ENCODE measurements at places on chromosomes 13 and 19. TPM values are rescaled to one million over a fixed set of nuclear protein-coding genes. Genes with fewer than 3 reads are reported as not detected.

DNA sequence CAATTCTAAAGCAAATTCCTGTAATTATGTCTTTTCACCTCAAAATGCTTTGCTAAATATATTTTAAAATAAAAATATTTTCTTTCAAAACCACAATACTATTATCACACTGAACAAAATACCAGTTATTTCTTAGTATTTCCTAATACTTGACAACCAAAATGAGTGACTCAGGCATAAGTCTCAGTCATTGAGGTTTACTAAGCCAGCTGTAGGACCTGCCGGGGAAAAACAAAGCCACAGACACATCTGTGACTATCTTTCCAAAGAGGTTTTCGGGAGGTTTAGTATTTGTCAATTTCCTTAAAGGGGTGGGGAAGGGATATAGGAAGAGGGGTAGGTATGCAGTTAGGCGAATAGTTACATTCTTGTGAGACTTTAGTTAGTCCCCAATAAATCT is 3.2 kb upstream of the ZNF235 start:
- no peak for DNase-seq

GRCh38 chr13:74464670-74465069 is 330.5 kb upstream of the KLF12 start:
- peak; percentile 33 for DNase-seq

GRCh38 chr13:50679321-50679720 is 164.2 kb downstream of the DLEU7 start:
- no peak for DNase-seq

ELL gene
- 9.3 TPM for polyA plus RNA-seq

RNF6 gene
- polyA plus RNA-seq = 20.7 TPM

GRCh38 chr19:46428239-46429135 is at the start of gene PNMA8C:
Gene PNMA8C, minus strand, starts transcription at chr19:46428936. Its CDS starts 577 bp downstream, at chr19:46428359.
- DNase-seq = peak; percentile 68

- DNase-seq = no peak
Observed at GRCh38 chr19:7983286-7983950, 22.0 kb downstream of the ELAVL1 start.

NUP58 gene
- 25.6 TPM for polyA plus RNA-seq

- DNase-seq = no peak
Observed at GRCh38 chr19:48506138-48506733, 5.4 kb downstream of the LMTK3 start.

AMER2 gene
- polyA plus RNA-seq = not detected

DNA sequence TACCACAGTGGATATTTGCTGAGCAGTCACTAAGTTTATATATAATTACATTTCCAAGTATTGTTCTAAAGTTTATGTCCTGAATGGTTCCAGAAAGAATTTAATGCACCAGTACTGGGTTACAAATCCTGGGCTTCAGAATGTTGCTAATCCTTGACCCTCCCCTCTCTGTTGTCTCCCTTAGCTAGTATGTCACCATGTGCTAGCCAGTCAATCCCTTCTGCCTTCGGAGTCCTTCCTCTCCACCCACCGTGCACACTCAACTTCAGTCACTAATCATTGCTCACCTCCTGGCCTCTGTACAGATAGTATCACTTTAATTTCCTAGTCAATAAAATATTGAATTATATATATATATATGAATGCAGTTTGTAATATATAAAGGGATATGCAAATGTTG is 7.5 kb downstream of the FAM124A start:
- DNase-seq = no peak

C19orf67 gene
- polyA plus RNA-seq = not detected

ZNF99 gene
- polyA plus RNA-seq = not detected

LILRB2 gene
- 11.0 TPM for polyA plus RNA-seq

GRCh38 chr19:35776102-35776788 is 881 bp downstream of the ARHGAP33 start:
- DNase-seq = peak; percentile 10

DNA sequence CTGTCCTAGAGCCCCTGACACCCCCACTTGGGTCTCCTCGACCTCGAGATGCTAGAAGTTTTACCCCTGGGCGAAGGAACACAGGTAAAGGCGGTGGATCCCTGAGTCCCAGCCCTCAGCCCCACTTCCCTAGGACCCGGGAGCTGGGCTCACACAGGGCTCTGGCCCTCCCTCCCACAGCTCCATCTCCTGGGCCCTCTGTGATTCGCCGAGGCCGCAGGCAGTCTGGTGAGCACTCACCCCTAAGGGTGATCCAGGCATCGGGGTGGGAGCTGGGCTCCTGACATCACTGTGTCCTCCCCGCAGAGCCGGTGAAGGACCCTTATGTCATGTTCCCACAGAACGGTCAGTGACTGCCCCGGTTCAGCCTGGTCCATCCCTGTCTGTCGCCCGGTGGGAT is 8.3 kb downstream of the PLEKHG2 start:
- DNase-seq = no peak

DNA sequence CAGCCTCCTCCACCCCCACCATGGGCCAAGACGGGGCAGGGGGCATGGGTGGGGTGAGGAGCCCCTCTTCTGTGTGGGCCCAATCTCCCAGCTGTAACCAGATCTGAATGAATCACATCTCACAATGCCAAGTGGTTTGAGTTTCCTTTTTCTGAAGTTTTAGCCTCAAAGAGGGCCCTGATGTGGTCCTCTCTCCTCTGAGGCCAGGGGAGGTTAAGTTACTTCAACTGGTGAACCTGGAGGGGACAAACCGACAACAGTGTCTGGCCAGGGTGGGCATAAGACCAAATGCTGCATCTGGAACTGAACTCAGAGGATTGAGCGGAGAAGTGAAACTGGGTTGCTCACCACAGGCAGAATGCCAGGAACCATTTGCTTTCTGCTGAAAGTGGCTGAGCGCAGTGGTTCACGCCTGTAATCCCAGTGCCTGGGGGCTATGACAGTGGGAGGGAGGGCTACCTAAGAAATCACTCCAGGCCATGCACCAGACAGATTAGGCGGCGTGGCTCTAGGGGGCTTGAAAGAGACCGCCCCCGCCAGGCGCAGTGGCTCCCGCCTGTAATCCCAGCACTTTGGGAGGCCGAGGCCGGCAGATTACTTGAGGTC is 15.4 kb upstream of the IRGC start:
- DNase-seq = peak; percentile 86

DNA sequence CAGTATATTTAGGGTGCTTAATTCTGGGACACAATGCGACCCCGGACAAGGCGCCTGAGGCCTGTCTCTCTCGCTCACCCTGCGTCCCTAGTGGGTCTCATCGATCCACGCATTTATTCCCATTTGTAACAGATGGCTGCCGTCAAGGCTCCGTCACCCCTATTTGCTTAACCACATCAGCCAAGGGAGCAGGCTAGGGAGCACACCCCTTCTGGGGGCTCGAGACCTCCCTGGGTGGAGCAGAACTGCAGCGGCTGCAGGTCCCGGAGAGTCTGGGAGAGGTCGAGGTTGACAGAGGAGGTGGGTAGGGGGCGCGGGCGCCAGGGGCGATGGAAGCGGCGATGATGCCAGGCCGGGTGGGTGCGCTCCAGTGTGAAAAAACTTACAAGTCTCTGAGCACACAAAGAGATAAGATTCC is 507 bp downstream of the ALG5 start:
- DNase-seq = peak; percentile 40

DNA sequence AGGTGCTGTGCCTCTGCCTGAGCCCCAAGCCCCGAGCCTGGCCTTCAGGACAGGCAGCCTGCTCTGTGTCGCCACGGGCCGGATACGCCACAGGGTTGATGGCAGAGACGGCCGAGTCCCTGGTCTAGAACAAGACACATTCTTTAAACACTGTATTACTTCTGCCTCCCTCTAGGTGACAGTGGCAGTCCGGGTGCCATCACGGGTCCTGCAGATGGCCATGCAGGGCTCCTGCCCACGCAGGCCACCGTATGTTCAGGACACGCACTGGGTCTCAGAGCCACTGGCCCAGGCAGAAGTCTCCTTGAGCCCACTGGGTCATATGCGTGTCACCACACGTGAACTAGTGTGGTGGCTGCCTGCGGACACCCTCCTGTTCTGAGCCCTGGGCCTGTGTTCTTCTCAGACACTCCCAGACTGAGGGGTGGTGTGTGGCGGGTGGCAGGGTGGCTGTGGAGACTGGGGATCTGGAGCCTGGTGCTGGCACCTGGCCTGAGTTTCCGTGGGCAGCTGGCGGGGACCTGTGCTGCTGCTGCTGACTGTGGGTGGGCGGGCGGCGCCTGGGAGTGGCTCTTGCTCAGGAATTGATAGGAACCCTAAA is 4.4 kb downstream of the PLEKHJ1 start:
- no peak for DNase-seq

OR7A5 gene
- not detected for polyA plus RNA-seq

DNA sequence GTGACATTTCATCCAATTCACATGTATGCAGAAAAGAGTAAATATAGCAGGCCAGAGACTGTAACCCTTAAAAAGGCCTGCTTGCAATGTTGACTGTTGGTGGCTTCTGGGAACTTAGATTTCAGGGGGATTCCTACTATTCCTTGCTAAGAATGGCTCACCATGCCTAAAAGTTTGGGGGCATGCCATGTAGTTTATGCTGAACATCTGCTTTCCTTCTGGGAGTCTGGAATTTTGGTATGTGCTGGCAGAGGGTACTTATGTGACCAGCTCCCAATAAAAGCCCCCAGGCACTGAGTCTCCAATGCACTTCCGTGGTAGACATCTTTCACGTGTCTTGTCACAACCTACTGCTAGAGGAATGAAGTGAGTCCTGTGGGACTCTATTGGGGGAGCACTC is 88.4 kb upstream of the PCDH8 start:
- DNase-seq = no peak

GRCh38 chr13:47546391-47547225 is 454.5 kb downstream of the SUCLA2 start:
- peak; percentile 2 for DNase-seq

GRCh38 chr13:113332615-113333014 is 31.3 kb downstream of the GRTP1 start:
- DNase-seq = no peak

ERFL gene
- 0.16 TPM for polyA plus RNA-seq

DNA sequence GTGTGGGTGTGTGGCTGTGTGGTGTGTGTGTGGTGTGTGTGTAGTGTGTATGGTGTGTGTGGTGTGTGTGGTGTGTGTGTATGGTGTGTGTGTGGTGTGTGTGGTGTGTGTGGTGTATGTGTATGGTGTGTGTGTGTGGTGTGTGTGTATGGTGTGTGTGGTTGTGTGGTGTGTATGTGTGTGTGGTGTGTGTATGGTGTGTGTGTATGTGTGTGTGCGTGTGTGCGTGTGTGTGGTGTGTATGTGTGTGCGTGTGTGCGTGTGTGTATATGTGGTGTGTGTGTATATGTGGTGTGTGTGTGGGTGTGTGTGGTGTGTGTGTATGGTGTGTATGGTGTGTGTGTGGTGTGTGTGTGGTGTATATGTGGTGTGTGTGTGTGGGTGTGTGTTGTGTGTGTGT is 8.1 kb downstream of the SHISA7 start:
- DNase-seq = no peak

SPIB gene
- 0.98 TPM for polyA plus RNA-seq

DNA sequence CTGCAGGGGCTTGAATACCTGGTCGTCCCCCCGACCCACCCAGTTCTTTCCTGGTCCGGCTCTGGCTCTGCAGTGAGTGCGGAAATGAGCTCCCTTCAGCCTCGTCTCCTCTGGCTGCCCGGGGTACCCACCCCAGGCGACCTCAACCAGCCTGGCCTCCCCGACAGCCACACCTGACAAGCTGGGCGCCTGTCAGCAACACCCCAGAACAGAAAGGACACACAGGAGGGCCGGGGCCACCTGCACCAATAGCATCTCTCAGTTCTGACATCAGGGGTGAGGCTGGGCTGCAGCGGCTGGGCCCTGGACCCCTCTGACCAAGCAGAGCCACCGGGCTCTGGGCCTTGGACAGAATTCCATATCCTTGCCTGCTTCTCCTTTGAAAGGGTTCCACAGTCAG is 19.7 kb downstream of the SUGP1 start:
- DNase-seq = no peak

DNA sequence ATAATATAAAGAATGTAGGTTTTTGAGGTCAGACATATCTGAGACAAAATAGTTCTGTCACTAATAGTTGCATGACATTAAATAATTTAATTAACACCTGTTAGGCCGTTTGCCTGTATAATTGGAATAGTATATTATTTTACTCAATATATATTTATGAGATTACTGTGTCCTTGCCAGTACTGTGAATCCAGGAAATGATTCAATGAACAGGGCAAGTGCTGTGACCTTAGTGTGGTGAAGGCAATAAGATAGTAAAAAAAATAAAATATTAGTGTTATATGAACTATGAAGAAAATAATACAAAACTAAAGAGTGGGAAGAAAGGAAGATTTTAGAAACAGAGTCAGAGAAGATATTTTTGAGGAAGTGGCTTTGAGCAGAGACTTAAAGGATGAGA is 403.7 kb downstream of the PCDH9 start:
- no peak for DNase-seq
